ENCODE measurements at places on chromosomes 3 and 15. TPM values are rescaled to one million over a fixed set of nuclear protein-coding genes. Genes with fewer than 3 reads are reported as not detected.

Gene TIMP4
- 2.9 TPM for polyA plus RNA-seq

Gene SLC9A9
- polyA plus RNA-seq = 11.0 TPM

GRCh38 chr3:44058868-44059203 is 182.8 kb upstream of the TOPAZ1 start:
- DNase-seq = no peak

Gene BFSP2
- polyA plus RNA-seq = not detected

DNA sequence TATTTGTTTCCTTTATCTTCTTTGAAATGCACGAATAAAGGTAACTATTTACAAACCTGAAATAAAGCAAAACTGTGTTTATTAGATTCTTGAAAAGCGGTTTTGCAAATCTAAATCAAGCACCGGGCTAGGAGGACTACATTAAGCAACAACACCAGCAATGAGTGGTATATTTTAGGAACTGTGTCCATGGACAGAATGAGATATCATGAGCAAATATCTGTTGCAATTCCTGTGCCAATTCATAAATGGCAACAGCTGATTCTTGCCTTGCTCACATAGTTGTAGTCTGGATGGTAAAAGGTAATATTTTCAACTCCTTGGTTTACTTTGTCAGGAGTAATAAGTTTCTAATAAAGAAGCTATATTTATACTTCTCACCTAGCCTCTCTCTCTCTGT is 403.3 kb downstream of the LPP start:
- no peak for DNase-seq
